Kidney epithelial cell (primary cell): ENCODE measurements at places on chromosomes 6 and 20.

DNA sequence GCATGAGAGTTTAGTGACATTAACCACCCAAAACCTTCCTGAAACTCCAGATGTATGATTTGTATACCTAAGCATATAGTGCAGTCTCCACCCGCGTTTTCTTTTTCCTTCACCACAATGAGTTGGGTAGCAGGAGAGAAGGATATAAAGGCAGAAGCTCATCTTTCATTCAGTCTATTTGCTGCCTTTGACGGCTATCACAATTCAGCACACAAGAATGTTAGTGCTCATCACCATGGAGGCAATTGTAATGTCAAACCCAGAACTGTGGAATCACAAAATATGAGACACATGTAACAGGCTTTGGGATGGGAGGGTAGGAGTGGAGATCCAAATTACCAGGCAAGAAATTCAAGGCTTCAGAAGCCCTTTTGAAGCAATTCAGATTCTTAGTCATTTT, 17.6 kb downstream of the ZHX3 start:
- DNase-seq: no peak

DNA sequence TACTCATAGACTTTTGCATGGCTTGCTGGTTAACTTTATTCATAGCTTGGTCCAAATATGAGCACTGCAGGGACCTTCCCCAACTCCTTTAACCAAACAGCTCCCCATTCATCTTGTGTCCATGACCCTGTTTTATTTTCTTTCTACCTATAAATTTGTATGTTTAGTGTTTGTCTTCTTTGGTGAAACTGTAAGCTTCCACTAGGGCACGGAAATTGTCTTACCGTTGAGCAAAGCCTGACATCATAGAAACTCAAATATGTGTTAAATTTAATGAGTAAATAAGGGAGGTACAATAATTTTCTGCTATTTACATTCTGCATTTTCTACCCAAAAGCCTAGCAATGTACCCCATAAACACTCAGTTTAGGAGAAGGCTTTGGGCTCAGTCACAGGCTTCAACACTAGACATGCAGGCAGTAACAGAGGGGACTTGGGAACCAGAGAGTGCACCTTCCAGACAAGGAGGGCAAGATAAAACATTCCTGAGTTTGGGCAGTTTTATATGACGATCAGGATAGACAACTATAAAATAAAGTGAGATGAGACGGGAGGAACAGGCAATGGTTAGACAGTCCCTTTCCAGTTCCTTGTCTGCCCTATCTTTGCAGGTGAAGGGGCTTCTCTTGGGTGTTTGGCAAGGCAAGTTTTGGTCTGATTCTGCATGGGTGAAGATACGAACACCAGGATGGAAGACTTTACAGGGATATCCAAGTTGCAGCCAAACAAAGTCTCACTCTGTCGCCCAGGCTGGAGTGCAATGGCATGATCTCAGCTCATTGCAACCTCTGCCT, 46.2 kb upstream of the ZNF217 start:
- DNase-seq: no peak

DNA sequence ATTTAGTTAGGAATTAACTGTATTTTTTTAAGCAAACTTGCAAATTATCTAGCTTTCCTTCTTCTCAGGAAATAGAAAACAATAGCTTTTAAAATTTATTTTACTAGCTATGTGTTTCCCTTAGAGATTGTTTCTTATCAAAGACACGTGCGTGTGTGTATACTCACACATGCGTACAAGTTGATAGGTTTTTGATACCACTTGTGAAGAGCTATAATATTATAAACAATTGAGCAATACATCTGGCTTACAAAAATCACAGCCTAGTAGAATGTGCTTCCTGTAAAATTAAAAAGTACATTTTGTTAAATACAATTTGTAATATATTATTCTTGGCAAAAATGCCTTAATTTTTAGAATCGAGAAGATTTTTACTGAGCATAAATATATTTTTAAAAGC, 33.9 kb downstream of the COL12A1 start:
- DNase-seq: no peak

DNA sequence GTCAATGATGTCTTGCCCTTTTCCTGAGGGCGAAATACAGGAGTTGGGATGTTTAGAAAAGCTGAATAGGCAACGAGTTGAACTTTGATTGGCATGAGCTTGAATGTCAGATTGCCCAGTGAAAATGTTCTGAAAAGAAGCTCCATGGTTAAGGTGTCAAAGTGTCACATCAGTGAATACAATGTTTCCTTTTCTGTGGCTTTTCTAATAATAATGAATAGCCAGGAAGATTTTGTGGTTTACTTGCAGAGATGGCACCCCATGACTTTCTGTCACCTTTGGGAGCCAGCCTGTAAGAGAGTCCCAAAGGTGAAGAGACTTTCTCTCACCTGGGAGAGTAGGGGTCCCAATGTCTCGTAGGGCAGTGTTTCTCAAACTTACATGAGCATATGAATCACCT, 119.2 kb downstream of the KCNQ5 start:
- DNase-seq: no peak

- DNase-seq: no peak
These were observed 9.9 kb downstream of the ADIG start for GRCh38 chr20:38590676-38591473.

- DNase-seq: peak; percentile 50
These were observed 9.2 kb upstream of the ZNF318 start for GRCh38 chr6:43378631-43379030.

GRCh38 chr20:60034231-60035110, 76.2 kb downstream of the CDH26 start:
- no peak for DNase-seq

GRCh38 chr20:53736122-53736756, 142.6 kb upstream of the ZNF217 start:
- DNase-seq: no peak

- no peak for DNase-seq
These were observed 8.5 kb downstream of the NDUFAF4 start for GRCh38 chr6:96889146-96889545.

- DNase-seq: no peak
These were observed 28.5 kb upstream of the PIM1 start for GRCh38 chr6:37141281-37142049.

DNA sequence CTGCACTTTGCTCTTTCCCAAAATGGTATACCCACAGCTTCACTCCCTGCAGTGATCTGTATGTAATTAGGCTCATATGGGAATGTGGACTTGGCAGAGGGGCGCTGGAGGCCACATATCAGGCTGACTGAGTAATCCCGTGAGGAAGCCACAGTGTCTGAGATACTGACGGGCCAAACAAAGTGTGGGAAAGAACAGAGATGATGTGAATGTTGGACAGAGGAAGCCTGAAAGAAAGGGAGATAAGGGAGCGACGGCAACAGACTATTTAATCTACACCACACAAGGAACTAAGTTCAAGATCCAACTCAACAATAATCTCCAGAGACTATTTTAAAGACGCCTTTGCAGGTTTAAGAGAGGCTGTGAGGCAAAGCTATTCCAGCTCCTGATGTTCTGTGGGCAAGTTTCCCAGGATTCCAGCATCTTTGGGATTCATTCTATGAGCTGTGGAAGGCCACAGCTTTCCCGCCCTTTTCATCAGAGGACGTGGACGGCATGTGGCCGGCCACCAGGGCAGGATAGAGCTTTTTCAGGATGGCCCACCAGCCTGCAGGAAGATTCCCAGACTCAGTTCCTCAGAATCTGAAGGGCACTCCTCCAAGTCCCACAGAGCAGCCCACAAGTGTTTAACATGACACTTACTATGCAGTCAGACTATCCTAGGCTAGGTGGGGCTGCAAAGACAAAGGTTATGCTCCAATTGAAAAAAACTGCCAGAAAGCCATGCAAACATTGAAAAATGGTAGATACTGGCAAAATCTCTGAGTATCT, 237.5 kb downstream of the ATXN1 start:
- no peak for DNase-seq

DNA sequence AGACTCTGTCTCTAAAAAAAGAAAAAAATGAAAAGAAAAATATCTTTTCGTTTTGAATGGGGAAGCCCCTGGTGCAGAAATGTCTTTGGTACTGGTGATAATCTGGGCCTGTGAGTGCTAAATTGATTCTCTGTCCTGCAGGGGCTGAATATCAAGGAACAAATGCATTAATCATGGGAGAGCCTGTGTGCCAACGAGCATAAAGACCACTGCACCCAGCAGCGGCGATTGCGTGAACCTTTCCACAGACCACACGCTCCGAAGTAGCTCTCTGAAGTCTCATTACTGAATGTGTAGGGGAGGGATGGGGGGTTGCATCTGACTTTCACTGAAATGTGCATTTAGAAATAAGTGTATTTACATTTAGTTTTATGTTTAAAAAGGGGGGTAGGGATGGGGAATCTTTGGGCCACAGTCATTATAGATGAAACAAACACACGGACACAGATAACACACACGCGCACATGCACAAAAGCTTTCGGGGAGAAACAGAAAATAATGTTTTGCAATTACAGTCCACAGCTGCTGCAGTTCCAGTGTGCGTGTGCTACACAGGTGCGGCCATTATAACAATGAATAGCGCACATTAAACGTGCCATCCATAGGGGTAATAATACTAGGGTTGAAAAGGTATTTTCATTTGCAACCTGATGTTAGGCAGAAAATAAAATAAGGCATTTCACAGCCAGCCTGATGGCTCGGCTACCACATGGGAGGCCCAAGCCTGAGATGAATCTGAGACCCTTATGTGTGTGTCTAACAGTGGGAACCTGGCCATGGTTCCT, 154.0 kb downstream of the MBOAT1 start:
- DNase-seq: no peak

- DNase-seq: no peak
These were observed 16.5 kb upstream of the EFHC1 start for GRCh38 chr6:52403627-52404026.

GRCh38 chr6:154792761-154793160, 59.5 kb downstream of the SCAF8 start:
- DNase-seq: no peak

DNA sequence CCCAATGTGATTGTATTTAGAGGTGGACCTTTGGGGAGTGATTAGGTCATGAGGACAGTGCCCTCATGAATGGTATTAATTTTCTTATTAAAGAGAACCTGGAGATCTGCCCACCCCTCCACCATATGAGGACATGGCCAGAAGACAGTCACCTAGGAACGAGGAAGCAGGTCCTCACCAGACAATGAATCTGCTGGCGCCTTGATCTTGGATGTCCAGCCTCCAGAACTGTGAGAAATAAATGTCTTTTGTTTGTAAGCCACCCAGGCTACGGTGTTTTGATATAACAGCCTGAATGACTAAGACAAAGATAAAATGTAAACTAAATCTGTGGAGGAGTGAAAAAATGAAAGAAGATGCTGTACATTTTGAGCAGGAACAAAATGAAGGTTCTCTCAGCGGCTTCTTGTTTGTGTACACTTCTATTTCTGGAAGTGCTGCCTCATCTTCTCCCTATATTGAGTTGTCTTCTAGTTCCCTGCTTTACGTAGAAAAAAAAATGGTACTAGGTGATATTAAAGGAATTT, 1.5 kb upstream of the IPCEF1 start:
- no peak for DNase-seq

DNA sequence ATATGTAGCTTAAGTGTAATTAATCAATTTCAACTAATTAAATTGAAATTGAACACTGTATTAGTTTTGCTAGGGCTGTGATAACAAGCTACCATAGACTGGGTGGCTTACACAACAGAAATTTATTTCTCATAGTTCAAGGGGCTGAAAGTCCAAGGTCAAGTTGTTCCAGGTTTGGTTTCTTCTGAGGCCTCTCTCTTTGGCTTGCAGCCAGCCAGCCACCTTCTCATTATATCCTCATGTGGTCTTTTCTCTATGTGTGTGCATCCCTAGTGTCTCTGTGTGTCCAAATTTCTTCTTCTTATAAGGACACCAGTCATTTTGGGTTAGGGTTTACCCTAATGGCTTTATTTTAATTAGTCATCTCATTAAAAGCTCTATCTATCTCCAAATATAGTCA, 611.7 kb downstream of the UTRN start:
- no peak for DNase-seq
